ENCODE measurements at places on chromosomes 1 and 21.

DNA sequence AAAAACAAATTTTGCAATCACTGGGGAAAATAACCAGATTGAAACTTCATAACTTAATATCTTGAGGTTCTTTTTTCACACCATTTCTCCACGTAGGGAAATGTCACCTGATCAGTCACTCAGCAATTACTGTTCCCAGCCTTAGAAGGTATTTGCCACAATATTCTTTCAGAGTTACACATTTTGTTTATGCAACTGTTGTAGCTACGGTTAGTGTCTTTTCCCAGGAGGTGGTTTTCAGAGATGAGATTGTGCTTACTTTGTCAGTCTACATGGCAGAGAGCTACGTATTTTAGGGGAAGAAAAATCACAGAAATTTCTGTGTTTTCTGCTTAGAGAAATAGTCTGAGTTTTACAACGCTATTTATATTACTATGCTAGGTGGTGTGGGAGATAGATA is 792.8 kb upstream of the B3GALT2 start:
- no peak for DNase-seq

- DNase-seq = no peak
Observed at GRCh38 chr1:205306929-205307566, 14.5 kb downstream of the NUAK2 start.

GRCh38 chr1:15224259-15224869 is 22.7 kb upstream of the FHAD1 start:
- DNase-seq = no peak

GRCh38 chr21:36134803-36135390 is at the start of gene CBR3:
Gene CBR3, plus strand, starts transcription at chr21:36135079. Its CDS starts 114 bp downstream, at chr21:36135193.
- no peak for DNase-seq

- DNase-seq = no peak
Observed at GRCh38 chr1:22053017-22053860, 730 bp downstream of the CDC42 start.

GRCh38 chr1:212247179-212247721 is 38.0 kb upstream of the PPP2R5A start:
- DNase-seq = no peak

GRCh38 chr1:177854951-177855350 is 114.9 kb downstream of the SEC16B start:
- no peak for DNase-seq

DNA sequence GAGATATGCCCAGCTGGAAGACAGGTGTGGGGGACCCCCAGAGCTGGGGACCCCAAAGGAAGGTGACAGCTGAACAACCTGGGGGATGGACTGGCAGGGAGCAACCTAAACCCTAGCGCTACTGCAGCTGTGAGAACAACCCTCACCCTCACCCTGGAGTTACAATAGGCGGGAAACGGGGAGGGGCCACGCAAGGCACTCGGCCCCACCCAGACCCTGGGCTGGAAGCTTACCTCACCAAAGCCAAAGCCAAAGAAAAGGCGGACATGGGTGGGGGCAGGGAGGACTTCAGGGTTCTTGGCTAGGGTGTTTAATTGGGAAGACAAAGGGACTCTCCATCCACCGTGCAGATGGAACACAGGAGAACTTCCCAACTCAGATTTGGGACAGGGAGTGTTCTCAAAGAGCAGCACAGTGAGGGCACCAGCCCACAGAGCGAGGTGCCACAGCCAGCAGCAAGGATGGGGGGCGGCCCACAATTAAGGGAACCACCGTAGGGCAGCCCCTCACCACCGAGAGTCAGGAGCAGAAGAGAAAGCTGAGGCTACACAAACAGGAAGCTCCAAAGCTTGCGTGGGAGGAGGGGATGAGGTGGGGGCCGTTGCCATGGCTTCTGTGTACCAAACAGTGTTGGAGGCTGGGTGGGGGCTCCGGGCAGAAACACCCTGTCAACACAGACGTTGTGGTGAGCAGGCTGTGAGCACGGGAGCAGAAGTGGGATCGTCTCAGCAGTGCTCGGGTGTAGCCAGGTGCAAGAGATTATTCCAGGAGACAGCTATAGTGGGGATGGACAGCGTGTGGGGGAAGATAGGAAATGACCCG is 1.9 kb downstream of the TAGLN2 start:
- DNase-seq = no peak

- no peak for DNase-seq
Observed at GRCh38 chr1:54124472-54124871, 28.3 kb downstream of the CDCP2 start.

DNA sequence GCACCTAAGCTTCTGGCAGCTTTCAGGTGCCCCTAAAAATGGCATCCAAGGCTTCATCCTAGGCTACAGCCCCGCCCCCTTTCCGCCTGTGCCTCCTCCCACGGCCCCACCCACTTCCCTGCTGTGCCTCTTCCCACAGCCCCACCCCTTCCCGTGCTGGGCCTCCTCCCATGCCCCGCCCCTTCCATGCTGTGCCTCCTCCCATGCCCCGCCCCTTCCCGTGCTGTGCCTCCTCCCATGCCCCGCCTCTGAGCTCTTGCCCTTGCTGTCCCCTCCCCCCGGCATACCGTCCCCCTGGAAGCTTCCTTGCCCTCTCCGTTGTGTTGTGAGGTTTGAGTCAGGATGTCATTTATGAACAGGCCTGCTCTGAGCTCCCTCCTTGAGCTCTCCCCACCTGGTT is 228.5 kb upstream of the AJAP1 start:
- DNase-seq = no peak

DNA sequence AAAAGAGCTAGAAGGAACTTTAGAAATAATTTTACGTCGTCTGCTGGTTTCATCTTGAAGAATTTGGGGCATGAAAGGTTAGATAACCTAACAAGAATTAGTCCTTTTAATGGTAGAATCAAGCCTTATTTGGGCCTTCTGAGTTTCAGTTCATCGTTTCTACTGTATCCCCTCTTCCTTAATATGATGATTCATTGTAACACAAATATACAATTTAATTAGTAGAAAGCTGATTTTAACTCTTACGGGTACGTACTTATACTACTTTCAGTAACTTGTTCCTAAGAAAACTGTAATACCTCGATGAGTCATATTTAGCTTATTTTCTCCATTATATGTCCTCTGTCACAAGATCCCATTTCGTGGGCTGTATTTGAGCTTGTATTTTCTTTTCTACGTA is 264.7 kb downstream of the RYR2 start:
- DNase-seq = no peak

- DNase-seq = no peak
Observed at GRCh38 chr1:43565600-43566360, 35.1 kb downstream of the PTPRF start.

- peak; percentile 37 for DNase-seq
Observed at GRCh38 chr1:211511947-211512346, 20.0 kb upstream of the RD3 start.

- DNase-seq = peak; percentile 34
Observed at GRCh38 chr1:12052008-12052573, 11.0 kb upstream of the TNFRSF8 start.

GRCh38 chr1:51623025-51623424 is 6.1 kb downstream of the OSBPL9 start:
- no peak for DNase-seq

DNA sequence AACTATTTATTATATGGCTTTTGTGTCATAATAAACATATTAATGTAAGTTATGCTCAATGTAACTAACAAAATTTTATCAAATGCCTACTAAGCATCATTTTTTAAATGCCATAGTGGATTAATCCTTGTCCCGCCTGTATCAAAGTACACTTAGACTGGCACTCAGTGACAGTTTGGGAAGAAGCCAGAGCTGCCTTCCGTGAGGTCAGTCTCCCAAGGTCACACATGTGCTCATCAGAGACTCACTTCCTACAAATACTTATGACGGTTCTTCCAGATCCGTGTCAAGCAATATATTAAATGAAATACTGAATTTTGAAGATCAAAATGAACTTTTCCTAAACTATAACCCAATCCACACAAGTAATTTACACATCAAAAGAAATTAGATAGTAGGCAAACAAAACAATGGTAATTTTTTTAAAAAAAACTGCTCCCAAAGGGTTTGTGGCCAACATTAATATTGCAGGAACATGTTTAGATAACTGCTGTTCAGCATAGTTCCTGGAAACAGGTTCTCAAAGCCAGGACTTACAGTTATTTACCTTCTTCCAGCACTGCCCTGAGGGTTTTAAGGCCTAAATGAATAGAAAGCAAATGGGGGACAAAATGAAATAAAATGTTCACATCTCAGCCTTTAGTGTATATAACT is 27.2 kb downstream of the WLS start:
- no peak for DNase-seq

DNA sequence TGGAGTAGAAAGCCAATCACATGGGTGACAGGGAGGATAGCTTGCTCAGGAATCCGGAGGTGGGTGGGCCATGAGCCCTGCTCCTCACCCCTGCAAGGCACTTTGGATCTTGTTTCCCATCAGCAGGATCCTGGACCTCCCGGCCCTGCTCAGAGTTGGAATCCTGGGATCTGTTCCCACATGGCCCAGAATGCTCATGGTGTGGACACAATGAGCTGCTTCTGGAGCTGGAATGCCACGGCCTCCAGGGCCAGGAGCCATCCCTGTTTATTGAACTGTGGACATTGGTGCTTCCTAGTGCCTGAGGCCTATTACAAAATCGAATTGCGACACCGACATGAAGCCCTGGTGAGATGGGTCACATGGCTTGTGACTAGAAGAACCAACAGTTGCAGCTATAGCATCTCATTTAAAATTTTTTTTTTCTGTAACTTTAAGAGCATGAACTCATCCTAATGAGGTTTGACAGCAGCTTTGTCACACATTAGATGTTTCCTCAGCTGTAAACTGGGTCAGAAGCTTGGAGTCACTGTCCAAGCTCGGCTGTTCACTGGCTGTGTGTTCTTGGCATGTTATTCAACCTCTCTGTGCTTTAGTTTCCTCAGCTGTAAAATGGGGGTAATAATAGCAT is 40.4 kb upstream of the GOLT1A start:
- DNase-seq = no peak

GRCh38 chr1:222466150-222466865 is 81.6 kb downstream of the HHIPL2 start:
- no peak for DNase-seq

- no peak for DNase-seq
Observed at GRCh38 chr1:158577561-158577960, 2.1 kb downstream of the OR10X1 start.

DNA sequence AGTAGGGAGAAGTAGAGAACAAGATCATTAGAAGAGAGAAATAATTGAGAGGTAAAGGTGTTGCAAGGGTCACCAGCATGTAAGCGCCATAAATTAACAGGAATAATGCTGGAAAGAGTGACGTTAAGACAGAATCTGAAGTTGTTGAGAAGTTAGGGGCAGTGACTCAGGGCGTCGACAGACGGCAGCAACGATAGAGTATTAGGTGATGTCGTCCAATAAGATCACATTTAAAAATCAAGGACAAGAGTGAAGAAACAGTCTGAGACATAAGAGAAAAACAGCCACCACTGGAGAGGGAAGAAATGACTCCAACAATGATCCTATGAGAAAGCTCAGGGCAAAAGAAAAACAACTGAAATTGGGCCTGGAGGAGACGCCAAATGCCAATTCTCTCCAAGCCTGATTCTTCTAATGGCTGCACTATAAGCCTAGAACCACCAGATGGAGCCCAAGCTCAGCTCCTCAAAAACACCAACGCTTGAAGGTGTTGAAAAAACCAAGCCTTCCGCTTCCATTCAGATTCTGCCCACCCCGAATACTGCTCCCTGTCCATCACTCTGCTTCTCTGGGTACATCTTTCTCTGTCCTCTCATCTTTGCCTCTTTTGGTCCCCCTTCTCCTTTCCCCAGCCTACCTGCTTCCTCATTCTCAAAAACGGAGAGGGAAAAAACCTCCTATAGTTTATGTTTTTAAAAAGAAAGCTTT is 70.0 kb downstream of the LUZP1 start:
- no peak for DNase-seq

- no peak for DNase-seq
Observed at GRCh38 chr1:70979881-70980280, 67.7 kb downstream of the PTGER3 start.

DNA sequence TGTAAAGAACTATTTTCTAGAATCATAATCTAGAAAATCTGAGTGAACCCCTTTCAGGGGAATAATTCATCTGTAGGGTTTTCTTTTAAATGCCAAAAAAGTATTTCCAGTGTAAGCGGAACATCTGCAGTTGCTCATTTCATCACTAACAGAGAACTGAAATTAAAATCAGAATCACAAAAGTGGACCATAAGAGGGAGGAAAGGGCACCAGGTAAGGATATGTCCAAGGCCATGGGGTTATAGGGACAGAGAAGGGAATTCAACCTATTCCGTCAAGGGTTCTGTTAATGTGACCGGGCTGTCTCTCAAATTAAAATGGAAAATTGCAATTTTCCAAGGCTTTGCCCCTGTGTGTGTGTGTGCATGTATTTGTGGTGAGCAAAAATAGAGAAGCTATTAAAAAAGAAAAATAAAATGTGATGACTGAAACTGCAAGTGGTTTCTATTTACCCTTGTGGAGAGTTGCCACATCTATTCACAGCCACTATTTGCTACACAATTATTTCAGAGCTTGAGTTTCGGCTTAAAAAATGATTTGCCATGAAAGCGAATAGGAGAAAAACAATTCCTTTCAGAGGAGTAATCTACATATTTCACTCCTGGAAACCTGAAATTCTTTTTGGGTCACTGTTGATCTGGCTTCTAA is 53.1 kb downstream of the APP start:
- no peak for DNase-seq

DNA sequence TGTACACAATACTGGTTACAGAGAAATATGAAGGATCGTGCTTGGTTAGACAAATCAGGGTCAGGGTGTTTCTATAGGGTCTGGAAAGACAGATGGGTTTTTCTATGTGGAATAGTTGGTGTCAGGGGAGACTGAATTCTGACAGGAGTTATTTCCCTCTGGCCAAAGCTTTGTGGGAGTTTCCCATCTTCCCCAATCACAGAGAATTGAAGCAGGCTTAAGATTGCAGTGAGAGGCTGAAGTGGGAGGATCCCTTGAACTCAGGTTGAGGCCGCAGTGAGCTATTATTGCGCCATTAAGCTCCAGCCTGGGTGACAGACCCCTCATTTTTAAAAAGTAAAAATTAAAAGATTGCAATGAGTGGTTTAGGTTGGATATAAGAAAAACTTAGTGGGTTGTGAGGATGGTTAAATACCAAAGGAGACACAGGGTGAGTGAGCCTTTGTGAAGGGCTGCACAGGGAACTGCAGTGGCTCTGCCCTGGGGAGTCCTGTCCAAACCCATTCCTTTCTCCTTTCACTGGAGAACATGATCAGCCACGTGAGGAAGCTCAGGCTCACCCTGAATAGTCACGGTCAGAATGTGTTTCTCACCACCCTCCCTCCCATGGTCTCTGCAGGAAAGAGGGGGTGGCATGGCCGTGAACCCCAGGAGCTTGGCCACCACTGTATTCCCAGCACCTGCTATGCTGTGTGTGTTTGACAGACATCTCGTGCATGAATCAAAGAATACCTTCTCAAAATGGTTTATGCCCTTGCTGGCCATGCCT is 101.2 kb downstream of the INTS7 start:
- DNase-seq = no peak

DNA sequence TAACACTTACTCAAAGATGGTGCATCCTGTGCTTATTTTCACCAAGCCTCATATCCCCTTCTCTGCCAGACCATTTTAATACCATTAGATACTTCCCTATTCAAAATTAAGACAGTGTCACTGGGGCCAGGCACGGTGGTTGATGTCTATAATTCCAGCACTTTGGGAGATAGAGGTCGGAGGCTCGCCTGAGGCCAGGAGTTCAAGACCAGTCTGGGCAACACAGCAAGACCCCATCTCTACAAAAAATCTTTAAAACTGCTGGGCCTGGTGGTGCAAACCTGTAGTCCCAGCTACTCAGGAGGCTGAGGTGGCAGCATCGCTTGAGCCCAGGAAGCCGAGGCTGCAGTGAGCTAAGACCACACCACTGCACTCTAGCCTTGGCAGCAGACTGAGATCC is 28.2 kb downstream of the APP start:
- no peak for DNase-seq

- DNase-seq = no peak
Observed at GRCh38 chr1:84268346-84268745, 33.2 kb upstream of the SAMD13 start.

Measured in epithelial cell of prostate (primary cell).